Dermis lymphatic vessel endothelial cell (primary cell): ENCODE measurements at places on chromosomes 4 and X. TPM values are rescaled to one million over a fixed set of nuclear protein-coding genes. Genes with fewer than 3 reads are reported as not detected.

Gene CYSLTR1
- not detected in 2 replicates for total RNA-seq

Gene RTL9
- total RNA-seq = under 0.01 TPM in 1 of 2 replicates, not detected in the other

Gene COL4A6
- 0.22 and 0.95 TPM in 2 replicates for total RNA-seq

Gene BCAP31
- total RNA-seq = 362 and 467 TPM in 2 replicates

Gene CLRN2
- not detected in 2 replicates for total RNA-seq

Gene WWC2
- 23.9 and 24.5 TPM in 2 replicates for total RNA-seq

Gene TECRL
- not detected in 2 replicates for total RNA-seq

Gene GAGE2A
- not detected in 2 replicates for total RNA-seq

Gene PGAM4
- total RNA-seq = 0.11 TPM in 1 of 2 replicates, not detected in the other

Gene CACNA1F
- total RNA-seq = under 0.01 TPM in 2 replicates

Gene ZDHHC15
- total RNA-seq = not detected in 2 replicates

Gene DCAF4L1
- under 0.01 and 0.17 TPM in 2 replicates for total RNA-seq

Gene SLC25A31
- total RNA-seq = not detected in 2 replicates

Gene SH3TC1
- total RNA-seq = 78.8 and 129 TPM in 2 replicates

Gene NPY1R
- under 0.01 and 0.09 TPM in 2 replicates for total RNA-seq

Gene DCHS2
- 0.26 and 5.6 TPM in 2 replicates for total RNA-seq

Gene TSPAN6
- 56.8 and 127 TPM in 2 replicates for total RNA-seq

Gene CTPS2
- 12.2 and 16.8 TPM in 2 replicates for total RNA-seq

Gene SLITRK4
- total RNA-seq = under 0.01 TPM in 1 of 2 replicates, not detected in the other

Gene ALAS2
- total RNA-seq = not detected in 2 replicates

Gene CFI
- total RNA-seq = 27.3 and 45.5 TPM in 2 replicates

Gene CITED1
- 0.17 and 0.33 TPM in 2 replicates for total RNA-seq

Gene UGT2B17
- total RNA-seq = not detected in 2 replicates

Gene DAPP1
- total RNA-seq = not detected in 2 replicates

Gene CCNB3
- 0.43 and 0.69 TPM in 2 replicates for total RNA-seq

Gene PAGE4
- total RNA-seq = not detected in 2 replicates

Gene ANKRD50
- total RNA-seq = 59.9 and 72.5 TPM in 2 replicates

Gene CT47B1
- total RNA-seq = not detected in 2 replicates

Gene LYAR
- 6.8 and 15.6 TPM in 2 replicates for total RNA-seq

Gene FAM47E
- 0.17 and 0.22 TPM in 2 replicates for total RNA-seq

Gene SPP1
- total RNA-seq = not detected in 2 replicates

Gene PNMA6A
- total RNA-seq = 0.43 and 0.98 TPM in 2 replicates

Gene AMOT
- total RNA-seq = 6.9 and 9.7 TPM in 2 replicates

Gene MAGEA8
- not detected in 2 replicates for total RNA-seq

Gene EVC
- total RNA-seq = 12.4 and 16.6 TPM in 2 replicates

Gene ITIH6
- not detected in 2 replicates for total RNA-seq

Gene SSX2
- total RNA-seq = not detected in 2 replicates

Gene RELL1
- 91.4 and 111 TPM in 2 replicates for total RNA-seq

Gene AFM
- total RNA-seq = not detected in 2 replicates

Gene STARD8
- total RNA-seq = 37.6 and 54.2 TPM in 2 replicates

Gene SPATA18
- 0.98 and 1.3 TPM in 2 replicates for total RNA-seq

Gene NWD2
- under 0.01 TPM in 1 of 2 replicates, not detected in the other for total RNA-seq

Gene SERPINA7
- total RNA-seq = not detected in 2 replicates

Gene CXCL6
- total RNA-seq = under 0.01 TPM in 1 of 2 replicates, not detected in the other

Gene FRMD7
- not detected in 2 replicates for total RNA-seq

Gene HGFAC
- under 0.01 TPM in 1 of 2 replicates, not detected in the other for total RNA-seq

Gene CT45A5
- not detected in 2 replicates for total RNA-seq
